ENCODE measurements at places on chromosomes 1 and 21.

DNA sequence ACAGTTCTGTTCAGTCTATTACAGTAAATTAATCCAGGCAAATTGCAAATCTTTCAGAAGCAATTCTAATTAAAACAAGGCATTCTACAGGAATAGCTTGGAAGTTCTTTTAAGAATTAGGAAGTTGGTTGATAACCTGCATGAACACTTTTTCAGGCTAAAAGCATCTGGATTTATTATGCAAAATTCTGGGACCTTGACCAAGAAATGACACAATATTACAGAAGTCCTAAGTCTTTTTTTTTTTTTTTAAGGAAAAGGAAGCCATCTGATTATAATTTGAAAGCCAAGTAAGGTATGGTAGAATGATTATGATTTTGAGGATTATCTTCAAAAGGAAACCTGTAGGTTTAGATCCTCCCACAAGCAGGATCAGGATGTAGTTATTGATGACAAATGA lies 74.7 kb upstream of the KCNK2 start:
- no peak for DNase-seq

- no peak for DNase-seq
Observed at GRCh38 chr1:59310549-59311250, 13.8 kb downstream of the FGGY start.

DNA sequence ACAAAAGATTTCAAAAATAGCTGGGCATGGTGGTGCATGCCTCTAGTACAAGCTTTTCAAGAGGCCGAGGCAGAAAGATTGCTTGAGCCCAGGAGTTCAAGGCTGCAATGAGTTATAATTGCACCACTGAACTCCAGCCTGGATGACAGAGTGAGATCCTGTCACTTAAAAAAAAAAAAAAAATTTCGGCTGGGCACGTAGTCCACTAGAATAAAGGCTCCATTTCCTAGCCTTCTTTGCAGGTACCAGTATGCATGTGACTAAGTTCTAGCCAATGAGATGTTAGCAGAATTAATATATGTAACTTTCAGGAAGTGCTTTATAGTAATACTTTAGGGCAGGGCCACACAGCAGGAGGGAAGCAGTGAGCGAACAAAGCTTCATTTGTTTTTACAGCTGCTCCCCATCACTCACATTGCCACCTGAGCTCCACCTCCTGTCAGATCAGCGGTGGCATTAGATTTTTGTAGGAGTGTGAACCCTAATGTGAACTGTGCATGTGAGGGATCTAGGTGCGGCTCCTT lies 28.8 kb upstream of the SYDE2 start:
- no peak for DNase-seq

- no peak for DNase-seq
Observed at GRCh38 chr1:180923021-180923841, 10.5 kb downstream of the KIAA1614 start.

GRCh38 chr1:98674075-98674781 lies 12.7 kb downstream of the SNX7 start:
- no peak for DNase-seq

- no peak for DNase-seq
Observed at GRCh38 chr1:118247593-118247992, 62.6 kb upstream of the SPAG17 start.

Measured in CD4-positive, alpha-beta T cell (primary cell).